Osteoblast (primary cell): ENCODE measurements at places on chromosomes 7 and 10. TPM values are rescaled to one million over a fixed set of nuclear protein-coding genes. Genes with fewer than 3 reads are reported as not detected.

DNA sequence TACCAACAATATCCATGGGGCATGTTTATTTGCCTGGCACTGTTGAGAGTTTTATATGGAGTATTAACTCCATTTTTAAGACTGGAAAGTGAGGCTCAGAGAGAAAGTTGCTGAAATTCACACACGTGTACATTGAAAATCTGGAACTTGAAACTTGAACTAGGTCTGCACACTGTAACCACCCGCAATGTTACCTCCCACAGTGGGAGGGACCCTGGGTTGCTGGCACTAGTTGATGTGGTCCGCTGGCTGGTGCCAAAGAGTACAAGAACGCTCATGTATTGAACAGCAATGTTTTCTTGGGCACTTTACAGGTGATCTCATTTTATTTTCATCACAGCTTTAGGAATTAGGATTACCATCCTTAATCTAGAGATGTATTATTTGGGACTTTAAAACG is 253.2 kb downstream of the INHBA start:
- DNase-seq = no peak
- no peaks in the 10 kb centered on the region for H3K27me3 ChIP-seq
- no peaks in the 10 kb centered on the region for H3K36me3 ChIP-seq
- no peak overlapping the region for H3K27ac ChIP-seq
- H3K4me1 ChIP-seq = peaks cover 16% of the 10 kb centered on the region

GRCh38 chr7:53657586-53657985 is 622.2 kb downstream of the POM121L12 start:
- H3K4me3 ChIP-seq = no peak overlapping the region
- H3K4me1 ChIP-seq = no peaks in the 10 kb centered on the region
- no peaks in the 10 kb centered on the region for H3K27me3 ChIP-seq
- no peak overlapping the region for H3K27ac ChIP-seq
- no peaks in the 10 kb centered on the region for H3K36me3 ChIP-seq
- no peak for DNase-seq

GRCh38 chr10:6164271-6165095 is 38.2 kb upstream of the PFKFB3 start:
- H3K36me3 ChIP-seq = peaks cover 5% of the 10 kb centered on the region
- H3K4me3 ChIP-seq = peak overlapping the region; percentile 83
- DNase-seq = no peak
- H3K27ac ChIP-seq = peak overlapping the region; percentile 72

DNA sequence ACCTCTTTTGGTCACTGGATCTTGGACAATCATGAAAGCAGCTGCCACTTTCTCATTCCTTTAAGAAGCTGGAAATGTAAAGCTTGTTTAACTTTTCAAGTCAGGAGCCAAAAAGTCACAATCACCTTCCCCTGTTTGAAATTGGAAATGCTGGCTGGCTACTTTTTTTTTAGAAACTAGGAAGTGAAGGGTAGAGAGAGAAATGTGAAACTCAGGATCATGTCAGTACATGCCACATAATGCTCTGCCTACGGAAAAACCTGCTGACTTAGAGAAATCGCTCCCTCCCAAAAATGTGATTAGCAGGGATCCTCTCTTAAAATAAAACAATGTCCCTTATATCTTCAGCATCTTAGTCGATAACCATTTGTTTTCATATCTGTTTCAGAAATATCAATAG is 188.4 kb upstream of the C7orf33 start:
- H3K4me3 ChIP-seq = no peak overlapping the region
- H3K27ac ChIP-seq = no peak overlapping the region
- H3K36me3 ChIP-seq = no peaks in the 10 kb centered on the region
- no peaks in the 10 kb centered on the region for H3K4me1 ChIP-seq
- H3K27me3 ChIP-seq = no peaks in the 10 kb centered on the region

DNA sequence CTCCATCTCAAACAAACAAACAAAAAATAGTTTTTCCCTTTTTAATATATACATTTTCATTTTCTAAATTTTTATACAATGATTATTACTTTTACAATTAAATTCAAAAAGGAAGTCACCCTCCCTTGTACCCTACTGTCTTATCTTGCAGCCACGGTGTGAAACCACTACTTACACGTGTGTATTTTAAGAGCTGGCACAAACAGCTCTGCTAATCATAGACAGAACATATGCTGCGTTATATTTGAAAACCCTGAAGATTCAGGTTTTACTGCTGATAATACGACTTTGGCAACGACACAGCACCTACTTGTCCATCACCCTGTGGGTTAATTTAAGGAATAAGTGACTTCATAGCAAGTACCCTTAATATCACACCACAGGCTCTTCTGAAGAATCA is 991 bp downstream of the ANKRD61 start:
- H3K36me3 ChIP-seq = peaks cover 59% of the 10 kb centered on the region
- no peaks in the 10 kb centered on the region for H3K27me3 ChIP-seq
- no peaks in the 10 kb centered on the region for H3K4me1 ChIP-seq
- no peak for DNase-seq
- no peak overlapping the region for H3K4me3 ChIP-seq

- H3K4me1 ChIP-seq = peaks cover 2% of the 10 kb centered on the region
- no peak overlapping the region for H3K27ac ChIP-seq
- no peak overlapping the region for H3K4me3 ChIP-seq
- no peaks in the 10 kb centered on the region for H3K36me3 ChIP-seq
Observed at GRCh38 chr10:12587451-12587888, 238.1 kb downstream of the CAMK1D start.

DNA sequence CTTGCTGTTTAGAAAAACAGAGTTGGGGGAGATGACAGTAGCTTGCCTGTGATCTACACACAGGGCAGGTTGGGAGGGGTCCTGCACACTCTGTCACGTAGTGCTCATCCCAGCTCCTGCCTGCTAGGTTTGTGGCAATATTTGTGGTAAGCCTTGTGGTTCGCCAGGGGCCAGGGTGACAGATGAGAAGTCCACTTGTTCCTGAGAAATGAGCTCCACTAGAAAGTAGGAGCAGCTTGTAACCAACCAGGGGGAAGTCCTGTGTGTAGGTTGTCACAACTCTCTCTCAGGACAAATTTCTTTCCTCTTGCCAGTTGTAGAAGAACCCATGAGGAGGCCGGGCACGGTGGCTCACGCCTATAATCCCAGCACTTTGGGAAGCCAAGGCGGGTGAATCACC is 147.0 kb downstream of the TCF7L2 start:
- H3K27me3 ChIP-seq = no peaks in the 10 kb centered on the region
- H3K36me3 ChIP-seq = no peaks in the 10 kb centered on the region
- peaks cover 13% of the 10 kb centered on the region for H3K4me1 ChIP-seq
- H3K27ac ChIP-seq = no peak overlapping the region

- H3K27ac ChIP-seq = peak overlapping the region; percentile 84
- H3K4me1 ChIP-seq = peaks cover 9% of the 10 kb centered on the region
- H3K27me3 ChIP-seq = no peaks in the 10 kb centered on the region
- peak overlapping the region; percentile 96 for H3K4me3 ChIP-seq
- no peaks in the 10 kb centered on the region for H3K36me3 ChIP-seq
Observed at GRCh38 chr7:144834641-144835144, 1.2 kb downstream of the TPK1 start.

DNA sequence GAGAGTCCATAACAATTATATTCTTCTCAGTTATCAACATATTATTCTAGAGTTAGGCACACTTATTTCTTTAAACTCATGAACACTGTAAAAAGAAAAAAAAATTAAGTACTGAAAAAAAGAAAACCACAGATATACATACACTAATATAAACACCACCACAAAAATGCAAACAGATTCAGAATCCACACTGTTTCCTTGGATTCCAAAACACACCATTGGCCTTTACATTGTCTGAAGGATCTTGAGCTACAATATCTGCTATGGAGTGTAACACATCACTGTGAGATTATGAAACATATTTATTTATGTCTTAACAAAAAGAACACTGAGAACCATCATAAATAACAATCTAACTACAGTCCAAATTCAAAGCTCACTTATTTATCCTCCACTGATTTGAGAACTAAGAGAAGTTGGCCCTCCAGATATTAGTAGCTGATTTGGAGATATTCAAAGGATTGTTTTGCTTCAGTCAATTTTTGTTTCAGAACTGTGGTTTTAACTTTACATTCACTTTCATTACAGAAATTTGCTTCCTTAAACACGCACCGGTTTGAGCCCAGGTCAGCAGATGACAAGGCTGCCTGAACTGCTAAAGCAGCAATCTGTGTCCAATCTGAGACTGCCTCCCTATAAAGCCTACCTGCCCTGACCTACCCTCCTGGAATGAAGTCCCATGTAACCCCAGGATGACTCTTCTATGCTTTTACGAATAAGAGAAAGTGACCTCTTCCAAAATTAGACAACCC is 47.0 kb upstream of the CDK1 start:
- H3K27ac ChIP-seq = no peak overlapping the region
- H3K36me3 ChIP-seq = no peaks in the 10 kb centered on the region
- no peak for DNase-seq
- H3K4me3 ChIP-seq = no peak overlapping the region
- H3K27me3 ChIP-seq = peaks cover 70% of the 10 kb centered on the region
- peaks cover 4% of the 10 kb centered on the region for H3K4me1 ChIP-seq

DNA sequence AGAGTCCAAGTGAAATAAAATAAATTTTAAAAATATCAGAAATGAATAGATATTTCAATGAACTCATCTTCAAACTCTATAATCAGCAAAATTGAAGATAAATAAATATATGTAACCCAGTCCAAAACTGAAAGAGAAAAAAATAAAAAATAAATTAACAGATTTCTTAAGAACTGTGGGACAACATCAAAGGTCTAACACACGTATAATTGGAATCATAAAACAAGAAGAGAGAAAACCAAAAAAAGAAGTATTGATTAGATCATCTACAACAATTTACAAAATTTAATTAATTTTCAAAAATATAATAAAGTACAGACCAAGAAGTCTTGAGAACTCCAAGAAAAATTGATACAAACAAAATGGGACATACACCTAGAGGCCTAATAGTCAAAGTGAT is 625.8 kb upstream of the SORCS1 start:
- H3K27me3 ChIP-seq = no peaks in the 10 kb centered on the region
- no peaks in the 10 kb centered on the region for H3K4me1 ChIP-seq
- no peak overlapping the region for H3K4me3 ChIP-seq
- no peak for DNase-seq
- no peak overlapping the region for H3K27ac ChIP-seq

DNA sequence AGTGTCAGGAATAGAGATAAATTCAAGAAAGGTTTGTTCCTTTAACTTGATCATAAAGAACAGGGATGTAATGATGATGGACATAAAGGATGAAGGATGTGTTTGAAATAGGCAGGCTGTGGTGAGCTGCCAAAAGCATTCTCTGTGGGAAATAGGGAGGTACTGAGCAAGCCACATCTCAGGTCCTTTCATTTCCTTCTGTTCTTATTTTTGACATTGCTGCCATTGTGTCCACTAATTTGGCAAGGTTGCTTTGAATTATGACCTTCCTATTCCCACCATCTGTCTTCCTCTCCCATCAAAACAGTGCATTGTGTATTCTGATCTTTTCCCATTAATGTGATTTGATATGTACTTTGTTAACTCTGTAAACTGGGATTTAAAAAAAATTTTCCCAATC is 9.4 kb downstream of the SCRN1 start:
- no peaks in the 10 kb centered on the region for H3K36me3 ChIP-seq
- DNase-seq = no peak
- H3K27ac ChIP-seq = no peak overlapping the region
- H3K4me1 ChIP-seq = no peaks in the 10 kb centered on the region
- H3K4me3 ChIP-seq = no peak overlapping the region

GRCh38 chr7:141704741-141705140 is 2.8 kb upstream of the DENND11 start:
- peak; percentile 50 for DNase-seq
- H3K36me3 ChIP-seq = no peaks in the 10 kb centered on the region
- no peaks in the 10 kb centered on the region for H3K27me3 ChIP-seq
- peaks cover 16% of the 10 kb centered on the region for H3K4me1 ChIP-seq
- no peak overlapping the region for H3K4me3 ChIP-seq
- H3K27ac ChIP-seq = no peak overlapping the region

DNA sequence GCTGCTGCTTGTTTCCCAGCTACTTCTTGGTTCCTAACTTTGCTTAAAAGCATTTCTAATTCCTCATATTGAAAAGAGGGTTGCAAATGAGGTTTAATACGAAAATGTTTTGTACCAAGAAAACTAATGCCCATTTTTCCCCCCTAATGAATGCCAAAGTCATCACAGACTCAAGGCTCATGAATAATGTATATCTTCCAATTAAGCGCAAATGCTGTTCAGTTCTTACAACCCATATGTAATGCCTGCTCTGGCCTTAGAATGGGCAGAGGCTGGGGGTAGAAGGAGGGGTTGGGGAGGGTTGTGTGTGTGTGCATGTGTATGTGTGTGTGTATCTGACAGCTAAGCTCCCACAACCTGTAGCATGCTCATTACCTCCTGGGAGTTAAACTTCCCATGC is 901.7 kb downstream of the KCNMA1 start:
- H3K4me1 ChIP-seq = no peaks in the 10 kb centered on the region
- no peak for DNase-seq
- no peaks in the 10 kb centered on the region for H3K27me3 ChIP-seq
- H3K4me3 ChIP-seq = no peak overlapping the region
- H3K36me3 ChIP-seq = no peaks in the 10 kb centered on the region

Gene CYP2E1
- total RNA-seq = 1.5 and 1.8 TPM in 2 replicates

Gene THSD7A
- total RNA-seq = under 0.01 TPM in 2 replicates

Gene IMPDH1
- total RNA-seq = 31.5 and 35.8 TPM in 2 replicates

Gene INMT
- 0.72 and 1.5 TPM in 2 replicates for total RNA-seq

Gene IKZF1
- total RNA-seq = under 0.01 TPM in 1 of 2 replicates, not detected in the other

Gene RARRES2
- 18.3 and 26.1 TPM in 2 replicates for total RNA-seq

Gene LHFPL3
- not detected in 2 replicates for total RNA-seq
